ENCODE measurements at places on chromosomes 7 and 10.
A peak's percentile ranks its signal among the peaks of the same experiment; 100 is the strongest.

DNA sequence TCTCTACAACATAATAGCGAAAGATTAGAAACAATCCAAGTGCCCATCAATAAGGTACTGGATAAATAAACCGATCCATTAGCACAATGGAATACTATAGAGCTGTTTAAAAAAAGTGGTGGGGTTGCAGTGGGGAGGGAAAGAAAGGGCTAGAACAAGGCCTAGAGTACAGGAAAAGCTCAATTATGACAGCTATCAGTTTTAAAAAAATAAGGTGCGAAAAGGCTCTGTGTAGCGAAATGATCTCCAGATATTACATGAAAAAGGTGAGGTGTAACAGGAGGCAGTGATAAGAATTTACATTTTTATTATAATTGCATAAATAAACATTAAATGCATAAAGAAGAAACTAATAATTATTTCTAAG is 30.8 kb downstream of the CYTH3 start:
- H3K4me1 ChIP-seq, result peaks cover 4% of the 10 kb centered on the region
- no peaks in the 10 kb centered on the region for H3K27me3 ChIP-seq
- H3K4me3 ChIP-seq, result no peak overlapping the region
- H3K36me3 ChIP-seq, result no peaks in the 10 kb centered on the region
- H3K27ac ChIP-seq, result no peak overlapping the region

DNA sequence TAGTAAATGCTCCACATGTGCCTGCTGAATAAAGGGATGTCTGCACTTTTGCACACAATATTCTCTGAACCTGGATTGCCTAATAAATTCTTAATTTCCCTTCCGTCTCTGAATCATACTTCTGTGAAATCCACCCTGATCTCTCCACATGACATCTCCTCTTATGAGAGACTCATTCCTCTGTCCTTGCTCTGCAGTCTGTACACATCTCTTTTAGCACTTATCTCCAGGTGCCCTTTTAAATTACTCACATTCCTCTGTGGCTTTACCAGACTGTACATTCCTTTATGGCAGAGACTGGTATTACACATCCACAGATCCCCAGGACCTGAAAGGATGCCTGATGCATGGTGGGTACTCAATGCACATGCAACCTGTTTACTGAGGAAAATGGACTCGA is 527.6 kb downstream of the PHTF2 start:
- no peaks in the 10 kb centered on the region for H3K36me3 ChIP-seq
- DNase-seq, result no peak
- no peaks in the 10 kb centered on the region for H3K4me1 ChIP-seq
- H3K27me3 ChIP-seq, result peaks cover 4% of the 10 kb centered on the region
- no peak overlapping the region for H3K27ac ChIP-seq

DNA sequence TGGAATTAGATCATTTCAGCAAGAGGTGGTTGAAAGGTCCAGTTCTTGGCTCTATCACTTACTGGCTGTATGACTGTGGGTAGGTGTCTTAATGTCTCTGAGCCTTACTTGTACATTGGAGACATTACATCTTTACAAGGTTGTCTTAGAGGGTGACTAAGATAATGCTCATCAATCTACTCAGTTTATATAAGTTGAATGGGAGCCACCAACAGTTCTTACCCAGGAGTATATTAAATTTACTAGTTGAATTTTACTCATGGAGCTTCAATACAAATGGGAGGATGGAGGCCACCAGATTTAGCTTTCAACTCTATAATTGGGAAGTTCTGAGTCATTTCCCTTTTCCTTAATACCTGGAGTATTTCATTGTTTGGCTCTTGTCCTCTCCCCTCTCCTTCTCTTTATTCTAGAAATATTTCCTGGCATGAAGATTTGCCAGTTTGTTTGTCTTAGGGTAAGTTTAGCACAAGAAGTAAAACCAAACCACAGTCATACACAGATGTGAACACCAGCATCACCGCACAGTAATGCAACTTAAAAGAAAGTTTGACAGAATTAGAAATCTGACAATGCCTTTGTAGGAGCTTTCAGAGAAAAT is 222.8 kb downstream of the LRMDA start:
- no peaks in the 10 kb centered on the region for H3K4me1 ChIP-seq
- no peak for DNase-seq

GRCh38 chr7:17844514-17845196 is 95.6 kb downstream of the SNX13 start:
- no peak overlapping the region for H3K27ac ChIP-seq
- H3K4me1 ChIP-seq, result peaks cover 4% of the 10 kb centered on the region
- no peak overlapping the region for H3K4me3 ChIP-seq
- DNase-seq, result no peak
- no peaks in the 10 kb centered on the region for H3K36me3 ChIP-seq

DNA sequence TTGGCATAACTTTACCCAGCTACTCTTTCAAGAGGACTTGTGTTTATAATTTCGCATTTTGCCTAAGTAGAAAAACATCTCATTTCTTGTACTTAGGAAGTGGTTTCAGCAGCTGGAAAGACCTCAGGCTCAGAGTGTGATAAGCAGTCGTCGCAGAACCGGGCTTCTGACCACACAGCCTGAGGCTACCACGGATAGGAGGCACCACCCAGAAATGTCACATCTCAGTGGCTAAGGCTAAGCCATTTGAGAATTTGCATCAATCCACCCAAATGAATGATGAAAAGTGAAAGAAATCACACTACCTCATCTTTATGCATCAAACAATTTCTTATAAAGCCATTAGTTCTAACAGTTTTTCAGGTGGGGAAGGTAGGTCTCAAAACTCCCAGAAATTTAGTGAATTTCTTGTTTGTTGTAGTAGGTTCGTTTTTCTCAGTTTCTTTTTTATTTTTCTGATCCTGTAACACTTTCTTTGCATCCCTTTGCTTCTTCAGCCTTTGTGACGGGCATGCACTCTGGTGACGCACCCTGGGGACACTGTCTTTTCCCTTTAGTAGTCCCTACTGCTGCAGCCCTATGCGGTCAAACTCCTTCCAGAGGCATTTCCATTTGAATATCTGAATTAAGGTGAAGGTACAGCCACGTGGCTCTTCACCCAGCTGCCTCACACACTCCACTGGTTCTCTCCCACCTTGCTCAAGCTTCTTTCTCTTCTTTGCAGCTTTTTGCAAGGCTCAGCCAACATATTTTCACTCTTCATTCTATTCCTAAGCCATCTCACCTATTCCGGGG is 68.5 kb downstream of the MAP3K8 start:
- no peak for DNase-seq
- no peaks in the 10 kb centered on the region for H3K27me3 ChIP-seq
- H3K27ac ChIP-seq, result no peak overlapping the region
- no peaks in the 10 kb centered on the region for H3K36me3 ChIP-seq
- no peaks in the 10 kb centered on the region for H3K4me1 ChIP-seq

DNA sequence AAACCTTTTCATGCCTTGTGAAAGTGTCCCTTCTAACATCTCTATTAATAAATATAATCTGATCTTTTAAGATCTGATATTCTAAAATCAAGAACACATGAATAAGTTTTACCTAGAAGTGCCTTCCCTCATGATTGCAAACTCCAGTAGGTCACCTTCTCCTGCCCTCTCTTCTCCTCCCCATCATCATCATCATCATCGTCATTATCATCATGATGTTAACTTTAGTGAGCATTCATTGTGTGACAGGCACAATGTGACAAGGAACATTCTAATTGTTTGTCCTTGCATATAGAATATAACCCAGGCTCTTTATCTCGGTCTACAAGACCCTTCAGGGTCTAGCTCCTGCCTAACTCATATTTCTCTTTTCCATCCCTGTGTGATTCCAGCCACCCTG is 51.7 kb downstream of the CUBN start:
- H3K27ac ChIP-seq, result no peak overlapping the region
- H3K4me3 ChIP-seq, result no peak overlapping the region
- H3K4me1 ChIP-seq, result peaks cover 19% of the 10 kb centered on the region
- DNase-seq, result no peak
- no peaks in the 10 kb centered on the region for H3K36me3 ChIP-seq

DNA sequence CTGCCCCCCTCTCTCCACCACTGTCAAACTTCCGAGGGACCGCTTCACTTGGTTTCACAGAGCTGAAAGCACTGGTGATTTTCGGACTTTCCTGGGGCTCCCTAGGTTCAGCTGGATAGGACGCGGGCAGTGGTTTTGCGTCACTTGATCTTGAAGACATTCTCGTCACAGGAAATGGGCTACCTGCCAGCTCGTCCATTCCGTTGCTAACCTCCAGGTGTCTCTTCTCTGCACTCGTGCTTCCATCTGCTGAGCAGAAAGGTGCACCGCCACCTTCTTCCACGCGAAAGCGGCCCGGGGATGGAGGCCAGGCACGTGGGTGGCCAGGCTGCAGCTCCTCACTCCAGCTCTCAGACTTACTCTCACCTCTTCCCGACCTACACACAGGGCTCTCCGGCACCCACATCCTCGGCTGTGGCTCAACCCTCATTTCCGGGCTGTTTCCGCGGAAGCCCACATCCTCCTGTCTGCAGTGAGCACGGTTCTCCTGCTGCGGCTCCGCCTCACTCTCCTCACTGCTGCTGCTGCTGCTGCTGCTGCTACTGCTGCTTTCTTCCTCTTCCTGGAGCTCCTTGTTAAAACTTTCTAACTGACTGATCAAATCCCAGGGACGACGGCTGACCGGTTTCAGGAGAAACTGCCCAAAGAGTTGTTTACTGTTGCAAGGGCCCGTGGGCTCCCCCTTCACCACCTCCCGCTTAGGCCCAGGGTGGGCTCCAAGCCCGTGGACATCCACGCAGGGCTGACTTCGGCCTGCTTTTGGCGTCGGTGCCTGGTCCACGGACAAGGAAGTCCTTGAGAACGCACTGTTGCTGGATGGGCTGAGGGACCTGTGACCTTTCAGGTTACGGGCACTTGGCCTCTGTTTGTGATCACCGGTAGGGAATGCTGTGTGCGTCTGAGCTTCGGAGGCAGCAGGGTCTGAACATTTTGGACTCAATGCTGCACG is 32.1 kb downstream of the JCAD start:
- H3K27me3 ChIP-seq, result no peaks in the 10 kb centered on the region
- H3K4me1 ChIP-seq, result no peaks in the 10 kb centered on the region
- no peak overlapping the region for H3K27ac ChIP-seq
- no peak for DNase-seq
- H3K36me3 ChIP-seq, result peaks cover 55% of the 10 kb centered on the region

GRCh38 chr10:36574207-36574606 is 551.2 kb upstream of the ANKRD30A start:
- no peak overlapping the region for H3K4me3 ChIP-seq
- no peaks in the 10 kb centered on the region for H3K36me3 ChIP-seq
- no peak for DNase-seq
- H3K27me3 ChIP-seq, result no peaks in the 10 kb centered on the region
- no peak overlapping the region for H3K27ac ChIP-seq

- no peak overlapping the region for H3K27ac ChIP-seq
- DNase-seq, result no peak
- no peaks in the 10 kb centered on the region for H3K4me1 ChIP-seq
- H3K27me3 ChIP-seq, result no peaks in the 10 kb centered on the region
- H3K36me3 ChIP-seq, result no peaks in the 10 kb centered on the region
- no peak overlapping the region for H3K4me3 ChIP-seq
Measured at GRCh38 chr10:30727524-30727923, 98.0 kb upstream of the LYZL2 start.

GRCh38 chr7:84701524-84702306 is 485.1 kb downstream of the SEMA3D start:
- peak overlapping the region; percentile 21 for H3K27ac ChIP-seq
- H3K4me1 ChIP-seq, result peaks cover 27% of the 10 kb centered on the region
- no peaks in the 10 kb centered on the region for H3K27me3 ChIP-seq
- H3K4me3 ChIP-seq, result no peak overlapping the region

DNA sequence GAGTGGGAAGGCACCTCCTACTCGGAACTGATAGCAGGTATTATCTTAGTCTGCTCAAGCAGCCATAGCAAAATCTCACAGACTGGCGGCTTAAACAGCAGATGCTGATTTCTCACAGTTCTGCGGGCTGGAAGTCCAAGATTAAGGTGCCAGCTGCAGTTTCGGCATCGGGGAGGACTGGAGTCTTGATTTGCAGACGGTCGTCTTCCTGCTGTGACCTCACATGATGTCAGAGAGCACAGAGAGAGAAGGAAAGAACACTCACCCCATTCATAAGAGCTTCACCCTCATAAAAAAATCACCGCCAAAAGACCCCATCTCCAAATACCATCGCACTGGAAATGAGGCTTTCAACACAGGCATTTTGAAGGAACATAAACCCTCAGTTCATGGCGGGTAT is 216.5 kb upstream of the PITRM1 start:
- no peaks in the 10 kb centered on the region for H3K36me3 ChIP-seq
- H3K27me3 ChIP-seq, result no peaks in the 10 kb centered on the region
- H3K4me3 ChIP-seq, result no peak overlapping the region
- no peaks in the 10 kb centered on the region for H3K4me1 ChIP-seq

GRCh38 chr10:106284802-106285587 is 879.5 kb downstream of the SORCS1 start:
- no peaks in the 10 kb centered on the region for H3K36me3 ChIP-seq
- no peaks in the 10 kb centered on the region for H3K27me3 ChIP-seq
- no peak for DNase-seq
- H3K27ac ChIP-seq, result no peak overlapping the region
- H3K4me1 ChIP-seq, result no peaks in the 10 kb centered on the region

GRCh38 chr7:140623980-140624379 is 16.6 kb downstream of the DENND2A start:
- no peaks in the 10 kb centered on the region for H3K4me1 ChIP-seq
- no peak overlapping the region for H3K4me3 ChIP-seq
- H3K36me3 ChIP-seq, result no peaks in the 10 kb centered on the region
- no peaks in the 10 kb centered on the region for H3K27me3 ChIP-seq
- no peak overlapping the region for H3K27ac ChIP-seq

DNA sequence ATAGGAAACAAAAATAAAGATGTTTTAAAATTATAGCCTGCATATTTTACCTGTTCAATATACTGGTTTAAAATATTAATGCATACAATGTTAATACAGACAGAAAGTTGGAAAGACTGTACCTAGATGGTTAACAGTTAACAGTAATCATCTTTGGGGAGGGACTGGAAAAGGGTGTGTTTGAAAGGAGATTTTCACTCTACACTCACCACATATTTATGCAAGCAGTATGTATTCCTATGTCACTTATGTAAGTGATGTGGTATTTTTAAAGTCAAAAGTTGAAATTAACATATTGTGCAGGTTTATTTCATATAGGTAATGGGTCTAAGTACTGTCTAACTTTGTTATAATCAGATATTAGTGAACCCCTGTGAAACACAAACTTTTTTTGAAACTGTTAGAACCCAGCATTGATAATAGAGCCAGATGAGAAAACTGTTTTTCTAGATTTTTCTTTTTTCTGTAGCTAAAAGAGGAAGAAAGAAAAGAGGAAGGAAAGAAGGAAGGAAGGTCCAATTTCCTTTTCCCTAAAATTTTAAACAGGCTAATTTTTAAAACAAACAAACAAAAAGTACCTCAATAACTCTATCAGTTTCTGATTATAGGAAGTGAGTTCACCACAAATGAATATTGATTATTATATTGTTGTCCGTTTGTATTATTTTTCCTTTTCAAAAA is 9.0 kb upstream of the STARD3NL start:
- H3K36me3 ChIP-seq, result no peaks in the 10 kb centered on the region
- DNase-seq, result no peak
- H3K27ac ChIP-seq, result no peak overlapping the region

- H3K4me1 ChIP-seq, result no peaks in the 10 kb centered on the region
- H3K27me3 ChIP-seq, result no peaks in the 10 kb centered on the region
- H3K36me3 ChIP-seq, result no peaks in the 10 kb centered on the region
- DNase-seq, result no peak
- peak overlapping the region; percentile 61 for H3K27ac ChIP-seq
- peak overlapping the region; percentile 59 for H3K4me3 ChIP-seq
Measured at GRCh38 chr7:73308074-73308664, 457 bp downstream of the NSUN5 start.

Measured in A673 (cell line).